ENCODE measurements at places on chromosomes 12 and 14.

GRCh38 chr12:124422142-124422569 lies 127.3 kb downstream of the RFLNA start:
- DNase-seq, result no peak

DNA sequence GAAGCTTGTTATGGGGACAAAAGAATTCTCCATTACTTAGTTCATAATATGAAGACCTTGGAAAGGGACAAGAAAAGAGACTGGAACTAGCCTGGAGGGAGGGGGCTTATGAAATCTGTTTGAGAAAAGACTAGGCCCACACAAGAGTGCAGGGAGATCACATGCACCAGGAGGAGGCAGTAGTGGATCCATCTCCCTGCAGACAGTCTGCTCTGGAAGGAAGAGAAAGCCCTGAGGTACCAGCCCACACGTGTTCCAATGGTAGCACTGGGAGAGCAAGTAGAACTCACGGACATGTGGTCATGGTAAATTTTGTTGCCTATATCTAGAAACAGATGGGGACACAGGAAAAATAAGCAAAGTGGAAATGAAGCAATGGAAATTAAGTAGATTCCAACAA lies 445.4 kb downstream of the SOX5 start:
- no peak for DNase-seq

DNA sequence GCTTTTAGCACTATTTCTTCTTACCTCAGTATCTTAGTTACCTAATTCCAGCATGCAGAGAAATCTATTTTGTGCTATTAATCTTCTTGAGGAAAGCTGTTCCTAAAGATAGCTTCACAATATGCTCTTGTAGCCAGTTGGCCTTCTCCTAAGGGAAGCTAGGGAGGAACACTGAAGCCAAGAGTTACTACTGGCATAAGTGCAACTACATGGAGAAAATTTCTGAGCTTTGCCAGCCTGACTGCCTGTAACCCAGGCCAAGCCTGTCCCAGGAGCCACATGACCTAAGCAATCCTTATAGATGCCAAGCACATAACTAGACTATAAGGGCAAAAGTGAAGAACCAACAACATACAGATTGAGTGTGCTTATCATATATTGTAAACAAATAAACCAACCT lies 890.2 kb downstream of the FLRT2 start:
- no peak for DNase-seq

- no peak for DNase-seq
These were observed 7.9 kb downstream of the TRIM9 start for GRCh38 chr14:51087031-51087441.

GRCh38 chr12:12683725-12684124 lies 12.3 kb downstream of the GPR19 start:
- DNase-seq, result no peak

DNA sequence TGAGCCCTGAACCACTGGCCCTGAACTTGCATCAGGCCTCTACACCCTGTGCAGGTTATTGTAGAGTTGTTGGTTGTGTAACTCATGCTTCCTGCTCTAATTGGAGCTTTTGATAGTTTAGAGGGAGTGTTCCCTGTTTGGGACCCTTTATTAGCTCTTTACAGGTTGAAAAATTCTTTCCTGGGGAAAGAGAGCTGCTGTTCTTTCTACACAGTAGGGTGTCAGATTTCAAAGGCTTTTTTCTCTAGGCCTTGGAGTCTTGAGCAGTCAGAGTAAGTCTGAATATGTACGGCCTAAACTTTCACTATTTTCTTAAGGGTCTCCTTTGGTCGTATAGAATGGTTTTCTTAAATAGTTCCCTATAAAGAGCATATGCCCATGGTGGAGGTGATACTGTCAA lies 60.8 kb upstream of the NEDD1 start:
- DNase-seq, result no peak

GRCh38 chr12:104910196-104910840 lies 47.8 kb downstream of the SLC41A2 start:
- no peak for DNase-seq

DNA sequence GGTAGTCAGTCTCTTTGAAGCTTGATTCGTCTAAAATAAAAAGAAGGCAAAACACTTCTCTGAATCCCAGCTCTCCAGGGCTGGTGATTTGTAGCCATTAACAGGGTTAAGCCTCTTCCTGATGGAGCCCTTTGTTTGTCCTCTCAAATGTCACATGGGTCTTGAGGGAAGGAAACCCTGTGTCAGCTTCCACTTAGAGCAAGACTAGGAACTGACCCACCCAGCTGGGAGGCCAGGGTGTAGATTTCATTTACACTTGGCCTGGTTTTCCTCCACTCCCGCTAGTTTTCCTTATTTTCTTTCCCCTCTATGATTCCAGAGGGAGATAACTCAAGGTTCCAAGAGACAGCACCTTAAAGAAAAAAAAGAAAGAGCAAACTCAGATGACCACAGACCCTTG lies 230.5 kb upstream of the EGLN3 start:
- no peak for DNase-seq

GRCh38 chr14:100783630-100784370 lies 42.1 kb upstream of the MEG3 start:
- DNase-seq, result no peak

- DNase-seq, result peak; percentile 79
These were observed 11.6 kb upstream of the CDH24 start for GRCh38 chr14:23068789-23069412.

DNA sequence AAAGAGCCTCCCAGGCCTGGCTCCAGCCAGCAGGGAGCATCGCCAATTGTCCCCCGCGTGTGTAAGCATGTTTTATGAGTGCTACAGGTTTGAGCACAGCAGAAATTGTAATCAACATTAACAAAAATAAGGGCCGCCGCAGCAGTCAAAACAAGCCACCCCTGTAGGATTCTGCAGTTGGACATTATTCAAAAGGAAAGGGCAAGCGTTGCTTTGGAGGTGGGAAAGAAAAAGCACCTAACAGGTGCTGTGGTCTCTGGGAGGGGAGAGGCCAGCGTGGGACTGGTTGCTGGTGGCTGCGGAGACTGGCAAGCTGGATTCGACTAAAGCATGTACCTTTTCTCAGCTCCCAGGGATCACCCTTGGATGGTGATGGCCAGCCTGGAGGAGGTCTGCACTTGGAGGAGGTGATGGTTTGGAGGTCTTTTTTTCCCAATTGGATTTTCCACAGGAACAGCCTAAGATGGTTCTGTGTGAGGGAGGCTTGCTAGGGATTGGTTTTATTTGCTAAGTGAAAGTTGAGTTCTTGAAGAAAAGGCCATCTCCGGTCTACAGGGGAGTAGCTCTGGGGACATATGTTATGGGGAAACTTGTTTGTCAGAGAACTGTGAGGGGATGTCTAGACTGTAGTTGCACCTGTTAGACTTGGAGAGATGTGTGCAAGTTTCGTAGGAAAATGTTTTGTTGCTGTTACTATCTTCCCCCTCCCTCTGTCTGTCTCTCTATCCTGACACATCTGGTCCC lies 2.0 kb downstream of the DYRK2 start:
- peak; percentile 26 for DNase-seq

DNA sequence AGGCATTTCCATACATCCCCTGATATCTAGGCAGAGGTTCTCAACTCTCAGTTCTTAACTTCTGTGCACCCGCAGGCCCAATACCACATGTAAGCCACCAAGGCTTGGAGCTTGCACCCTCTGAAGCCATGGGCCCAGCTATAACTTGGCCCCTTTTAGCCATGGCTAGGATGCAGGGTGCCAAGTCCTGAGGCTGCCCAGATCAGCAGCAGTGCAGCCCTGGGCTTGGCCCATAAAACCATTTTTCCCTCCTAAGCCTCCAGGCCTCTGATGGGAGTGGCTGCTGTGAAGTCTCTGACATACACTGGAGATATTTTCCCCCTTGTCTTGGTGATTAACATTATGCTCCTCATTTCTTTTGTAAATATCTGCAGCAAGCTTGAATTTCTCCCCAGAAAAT lies 110.3 kb upstream of the CNTN1 start:
- DNase-seq, result no peak

DNA sequence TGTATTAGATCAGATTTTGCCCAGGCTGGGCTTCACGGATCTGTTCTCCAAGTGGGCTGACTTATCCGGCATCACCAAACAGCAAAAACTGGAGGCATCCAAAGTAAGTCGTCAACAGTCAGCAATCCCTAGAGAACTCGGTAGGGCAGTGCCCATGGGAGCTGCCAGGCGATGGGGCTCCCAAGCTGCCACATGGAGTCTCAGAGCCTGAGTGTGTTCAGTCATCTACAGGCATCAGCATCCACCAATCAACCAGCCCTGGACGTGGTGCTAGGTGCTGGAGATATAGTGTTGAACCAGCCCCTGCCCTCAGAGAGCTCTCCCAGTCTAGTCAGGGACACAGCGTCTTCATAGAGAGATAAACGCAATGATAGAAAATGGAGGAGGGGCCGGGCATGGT lies 6.9 kb downstream of the SERPINA4 start:
- no peak for DNase-seq

DNA sequence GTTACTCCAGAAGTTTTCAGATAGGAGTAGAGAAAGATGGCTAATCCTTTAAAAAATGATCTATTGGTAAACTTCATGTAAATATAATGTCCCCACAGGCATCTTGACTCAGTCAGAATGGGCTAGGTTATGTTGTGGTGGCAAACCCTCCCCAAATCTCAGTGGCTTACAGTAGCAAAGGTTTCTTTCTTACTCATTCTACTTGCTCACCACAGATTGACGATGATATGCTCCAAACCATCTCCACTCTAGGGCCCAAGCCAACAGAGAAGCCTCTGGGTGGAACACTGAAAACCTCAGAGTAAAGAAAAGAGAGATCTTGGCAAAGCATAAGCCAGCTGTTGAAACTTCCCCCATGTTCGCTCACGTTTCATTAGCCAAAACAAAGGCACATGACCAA lies 146.4 kb downstream of the EMP1 start:
- DNase-seq, result peak; percentile 46

- DNase-seq, result peak; percentile 48
These were observed at the start of gene CCDC63 for GRCh38 chr12:110846615-110847566. CCDC63 (plus strand) TSS chr12:110846987; CDS start chr12:110852955, 5,968 bp downstream.

GRCh38 chr12:28988325-28988704 lies 160.8 kb upstream of the FAR2 start:
- DNase-seq, result no peak

GRCh38 chr12:124440841-124441381 lies 126.5 kb downstream of the NCOR2 start:
- DNase-seq, result no peak

- no peak for DNase-seq
These were observed 69.5 kb downstream of the ADAMTS20 start for GRCh38 chr12:43482311-43483085.

GRCh38 chr12:2229661-2230539 lies 177.1 kb downstream of the CACNA1C start:
- DNase-seq, result no peak

GRCh38 chr12:11875414-11875935 lies 195.3 kb upstream of the BCL2L14 start:
- DNase-seq, result peak; percentile 45

DNA sequence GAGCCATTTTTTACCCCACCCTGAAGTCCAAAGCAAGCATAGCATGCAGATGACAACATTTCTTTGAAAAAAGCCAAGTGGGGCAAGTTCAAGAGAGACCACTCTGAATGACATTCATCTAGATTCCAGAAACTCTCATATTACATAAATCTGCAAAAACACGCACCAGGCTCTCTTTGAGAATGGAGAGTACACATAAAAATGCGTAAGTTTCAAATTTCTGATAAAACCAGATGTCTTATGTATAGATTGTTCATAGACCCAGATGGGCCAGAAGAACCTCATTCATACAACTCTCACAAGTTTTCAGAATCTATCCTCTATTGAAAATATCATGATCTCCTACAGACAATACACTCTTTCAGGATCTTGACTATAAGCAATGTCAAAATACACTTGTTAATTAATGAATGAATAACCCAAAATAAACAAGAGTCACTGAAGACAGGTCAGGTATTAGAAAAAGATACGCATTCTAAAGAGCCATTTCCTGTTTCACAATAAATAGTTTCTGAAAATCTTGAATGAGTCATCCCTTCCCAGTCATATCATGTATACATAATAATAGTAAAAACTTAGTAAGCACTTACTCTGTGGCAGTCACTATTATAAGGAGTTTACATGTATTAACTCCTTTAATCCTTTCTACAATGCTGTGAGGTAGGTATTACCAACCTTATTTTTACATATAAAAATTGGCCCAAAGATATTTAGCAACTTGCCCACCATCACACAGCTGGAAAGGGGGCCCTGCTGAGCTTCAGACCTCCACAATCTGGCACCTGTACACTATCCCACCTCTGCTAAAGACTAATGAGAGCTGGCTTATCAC lies 72.0 kb downstream of the PPP2R5E start:
- DNase-seq, result no peak

DNA sequence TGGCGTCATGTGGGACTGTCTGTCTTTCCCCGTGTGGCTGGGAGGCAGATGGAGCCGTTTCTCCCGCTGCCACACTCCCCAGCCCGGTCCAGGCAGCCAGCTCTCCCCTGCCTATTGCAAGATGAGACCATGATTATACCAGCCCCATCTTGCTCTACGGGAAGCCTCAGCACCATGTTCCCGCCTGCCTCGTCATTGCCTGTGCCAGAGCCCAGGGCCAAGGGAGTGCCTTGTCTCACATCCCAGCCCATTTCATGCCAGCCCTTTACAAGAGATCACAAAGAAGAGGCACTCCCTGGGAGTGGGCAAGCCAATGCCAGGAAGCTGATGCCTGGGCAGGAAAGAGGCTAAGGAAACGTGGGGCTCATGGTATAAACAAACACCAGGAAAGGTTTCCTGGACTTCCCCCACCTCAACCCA lies 23.9 kb downstream of the GPR68 start:
- DNase-seq, result no peak

DNA sequence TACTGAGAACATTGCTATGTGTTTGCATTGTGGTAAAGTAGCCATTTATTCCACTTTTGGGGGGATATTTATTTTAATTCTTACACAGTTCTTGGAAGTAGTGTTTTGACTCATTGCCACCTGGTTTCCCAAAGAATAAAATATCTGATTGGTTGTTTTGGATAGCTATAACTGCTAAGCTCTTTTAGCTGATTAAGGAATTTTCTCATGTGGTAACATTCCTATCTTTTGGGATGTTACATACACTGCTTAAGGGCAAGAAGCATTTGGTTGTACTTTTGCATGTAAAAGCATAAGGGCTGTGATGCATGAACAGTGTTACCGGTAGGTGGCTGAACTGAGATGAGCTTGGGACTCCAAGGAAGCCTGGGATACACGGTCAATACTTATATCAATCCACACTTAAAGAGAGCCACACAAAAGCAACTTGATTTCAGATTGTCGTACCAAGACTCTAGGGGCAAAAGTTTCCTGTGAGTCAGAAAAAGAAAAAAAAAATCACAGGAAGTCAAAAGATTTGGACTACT lies 71.4 kb upstream of the PRKD1 start:
- no peak for DNase-seq

- DNase-seq, result no peak
These were observed 713 bp upstream of the FBXL14 start for GRCh38 chr12:1595026-1595561.

DNA sequence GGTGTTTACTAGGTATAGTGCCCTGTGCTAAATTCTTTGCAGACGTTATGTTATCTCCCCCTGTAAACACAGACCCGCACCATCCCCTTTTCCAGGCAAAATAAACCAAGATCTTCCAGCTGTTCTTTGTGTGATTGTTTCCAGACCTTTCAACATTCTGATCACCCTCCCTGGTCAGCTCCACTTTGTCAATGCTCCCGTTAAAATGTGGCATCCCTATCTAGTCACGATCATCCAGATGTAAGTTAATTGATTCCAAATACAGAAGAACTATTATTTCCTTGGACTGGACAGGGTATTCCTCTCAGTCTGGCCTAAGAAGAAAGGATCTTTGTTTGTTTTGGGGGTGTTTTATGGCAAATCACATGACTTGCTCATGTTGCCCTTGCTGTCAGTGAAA lies 127.6 kb upstream of the ARID2 start:
- no peak for DNase-seq

GRCh38 chr12:24066865-24067264 lies 117.4 kb upstream of the SOX5 start:
- DNase-seq, result no peak

GRCh38 chr14:46820291-46820690 lies 168.7 kb upstream of the RPL10L start:
- DNase-seq, result no peak

All from stimulated activated CD4-positive, alpha-beta T cell treated with anti-CD3 and anti-CD28 coated beads, Interleukin-15, amount 100 ng/mL, for 24 hours (primary cell).